ENCODE measurements at places on chromosomes 11 and 22.

- DNase-seq, result no peak
Observed at GRCh38 chr22:44891791-44892190, 118.0 kb downstream of the PHF21B start.

DNA sequence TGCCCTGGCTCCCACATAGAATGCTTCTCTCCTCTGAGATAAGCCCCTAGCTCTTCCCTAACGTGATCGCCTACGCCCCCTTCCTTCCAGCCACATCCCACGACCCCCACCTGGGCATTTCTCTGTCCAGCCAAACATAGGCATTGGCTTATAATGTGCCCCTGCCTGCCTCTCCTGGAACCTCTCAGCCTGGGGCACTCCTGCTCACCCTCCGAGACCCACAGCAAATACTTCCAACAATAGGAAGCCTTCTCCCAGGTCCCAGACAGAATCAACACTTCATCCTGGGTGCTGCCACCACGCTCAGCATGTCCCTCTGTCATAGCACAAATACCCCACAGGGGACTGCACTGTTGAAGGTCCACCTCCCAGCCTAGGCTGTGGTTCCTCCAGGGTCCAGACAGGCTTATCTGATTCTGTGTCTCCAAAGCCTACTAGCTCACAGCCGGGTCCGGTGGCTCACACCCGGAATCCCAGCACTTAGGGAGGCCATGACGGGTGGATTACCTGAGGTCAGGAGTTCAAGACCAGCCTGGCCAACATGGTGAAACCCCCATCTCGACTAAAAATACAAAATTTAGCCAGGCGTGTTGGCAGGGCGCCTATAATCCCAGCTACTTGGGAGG is 24.2 kb upstream of the TMPRSS4 start:
- DNase-seq, result no peak

DNA sequence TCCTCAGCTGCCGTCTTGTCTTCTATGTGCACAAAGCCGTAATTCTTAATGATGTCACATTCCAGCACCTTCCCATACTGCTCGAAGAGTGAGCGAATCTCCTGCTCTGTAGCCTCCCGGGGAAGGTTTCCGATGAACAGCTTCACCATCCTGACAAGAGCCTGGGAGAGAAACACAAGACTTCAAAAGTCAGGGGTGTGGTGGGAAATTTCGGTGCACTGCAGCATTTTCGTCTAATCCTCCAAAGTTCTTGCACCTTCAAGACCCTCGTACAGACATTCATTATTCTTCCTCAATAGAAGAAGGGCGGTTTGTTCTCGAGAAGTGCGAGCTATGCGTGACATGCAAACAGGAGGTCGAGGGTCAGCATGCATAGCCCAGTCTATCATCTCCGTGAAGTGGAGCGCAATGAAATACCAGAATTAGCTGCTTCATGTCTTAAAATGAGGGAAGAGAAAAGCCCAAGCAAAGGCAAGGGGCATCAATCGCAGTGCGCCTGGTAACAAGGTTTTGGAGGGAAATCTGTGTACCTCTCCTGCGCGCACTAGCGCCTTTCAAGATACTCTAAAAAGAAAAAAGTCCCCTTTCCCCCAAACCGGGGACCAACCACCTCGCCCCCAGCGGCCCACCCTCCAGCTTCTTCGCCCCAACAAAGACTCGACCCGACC is 622 bp downstream of the RBM4B start:
- DNase-seq, result no peak

- DNase-seq, result no peak
Observed at GRCh38 chr11:69716099-69716498, 12.3 kb upstream of the FGF19 start.

GRCh38 chr11:57405271-57405860 is 14.9 kb upstream of the PRG2 start:
- DNase-seq, result no peak

GRCh38 chr22:40826984-40827741 is 8.0 kb upstream of the SLC25A17 start:
- DNase-seq, result no peak

- peak; percentile 69 for DNase-seq
Observed at GRCh38 chr11:96388891-96389719, 607 bp downstream of the CCDC82 start.

DNA sequence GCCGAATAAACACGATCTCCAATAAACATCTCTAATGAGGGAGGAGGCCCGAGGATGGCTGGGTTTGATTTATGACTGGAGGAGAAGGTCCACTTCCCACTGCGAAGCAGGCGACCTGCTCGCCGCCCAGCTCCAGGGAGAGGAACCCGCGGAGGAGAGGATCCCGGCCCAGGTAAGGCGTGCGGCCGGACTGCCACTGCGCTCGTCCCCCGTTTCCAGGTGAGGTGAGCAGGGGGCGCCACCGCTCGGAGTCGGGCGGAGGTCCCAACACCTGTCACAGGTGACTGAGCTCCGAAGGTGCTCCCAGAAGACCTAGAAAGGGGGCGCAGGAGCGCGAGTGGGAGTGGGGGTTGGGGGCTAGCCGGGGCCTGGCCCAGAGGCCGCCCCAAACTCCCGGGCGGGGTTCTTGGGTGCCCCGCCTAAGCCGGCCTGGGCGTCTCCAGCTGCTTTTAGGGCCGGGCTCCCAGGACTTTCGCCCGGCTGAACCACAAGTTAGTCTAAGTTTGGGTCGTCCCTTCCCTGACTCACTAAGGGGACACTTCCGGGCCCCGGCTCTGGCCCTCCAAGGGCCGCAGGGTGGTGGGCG is 5.4 kb upstream of the PAX6 start:
- DNase-seq, result no peak

DNA sequence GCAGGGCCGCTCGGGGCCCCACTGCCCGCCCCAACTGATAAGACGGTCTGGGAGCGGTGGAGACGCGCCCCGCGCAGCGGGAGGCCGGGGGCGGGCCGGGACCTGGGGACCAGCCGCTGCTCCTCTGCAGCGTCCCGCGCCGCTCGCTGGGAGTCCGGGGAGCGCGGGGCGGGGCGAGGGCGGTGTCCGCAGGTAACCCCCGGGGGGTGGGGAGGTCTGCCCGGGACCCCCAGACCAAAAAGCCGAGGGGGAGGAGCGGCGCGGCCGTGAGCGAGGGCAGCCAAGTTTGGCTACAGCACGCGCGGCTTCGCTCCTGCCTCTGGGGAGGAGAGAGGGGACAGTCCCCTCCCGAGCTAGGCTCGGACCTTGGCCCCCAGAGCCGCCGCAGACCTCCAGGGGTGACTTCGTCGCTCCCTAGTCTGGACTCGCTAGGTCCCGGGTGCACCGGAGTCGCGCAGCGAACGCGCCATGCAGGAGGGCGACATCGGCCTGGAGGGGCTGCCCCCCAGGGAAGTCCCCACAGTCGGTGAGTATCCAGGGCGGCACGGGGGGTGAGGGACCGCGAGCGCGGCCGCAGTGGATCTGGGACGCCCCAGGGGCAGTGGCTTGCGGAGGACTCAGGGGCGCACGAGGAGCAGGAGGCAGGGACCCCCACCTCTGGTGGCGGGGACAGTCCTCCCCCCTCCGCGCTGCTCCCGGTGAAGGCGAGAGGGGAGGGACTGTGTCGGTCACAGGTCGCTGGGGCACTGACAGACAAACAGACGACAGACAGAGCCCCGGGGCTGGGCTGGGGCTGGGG is 92.3 kb upstream of the ANO1 start:
- DNase-seq, result no peak

DNA sequence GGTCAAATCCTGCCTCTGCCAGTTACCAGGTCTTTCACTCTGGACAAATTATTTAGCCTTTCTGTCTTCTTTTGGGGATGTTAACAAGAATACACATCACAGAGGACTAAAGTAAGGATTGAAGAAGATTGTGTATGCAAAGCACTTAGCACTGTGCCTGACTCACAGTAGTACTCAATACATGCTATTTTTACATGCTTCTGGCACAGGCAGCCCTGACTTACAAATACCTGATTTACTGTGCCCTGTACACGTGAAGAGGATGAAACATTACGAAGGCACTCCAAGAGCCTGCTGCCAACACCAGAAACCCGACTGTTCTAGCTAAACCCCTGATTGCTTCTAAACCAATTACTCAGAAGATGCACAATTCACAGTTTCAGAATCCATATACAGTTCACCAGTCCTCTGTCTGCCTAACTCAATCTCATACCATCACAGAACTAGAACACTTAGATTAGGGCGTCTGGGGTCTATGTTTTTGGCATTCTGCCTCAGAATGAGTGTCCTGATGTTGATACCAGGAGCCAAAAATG is 300.9 kb upstream of the DDI1 start:
- DNase-seq, result no peak

GRCh38 chr22:24424001-24424900 is 3.1 kb upstream of the ADORA2A start:
- DNase-seq, result no peak

- no peak for DNase-seq
Observed at GRCh38 chr11:76096552-76096951, 109.8 kb downstream of the WNT11 start.

GRCh38 chr11:11347592-11347991 is 5.5 kb downstream of the CSNK2A3 start:
- no peak for DNase-seq

DNA sequence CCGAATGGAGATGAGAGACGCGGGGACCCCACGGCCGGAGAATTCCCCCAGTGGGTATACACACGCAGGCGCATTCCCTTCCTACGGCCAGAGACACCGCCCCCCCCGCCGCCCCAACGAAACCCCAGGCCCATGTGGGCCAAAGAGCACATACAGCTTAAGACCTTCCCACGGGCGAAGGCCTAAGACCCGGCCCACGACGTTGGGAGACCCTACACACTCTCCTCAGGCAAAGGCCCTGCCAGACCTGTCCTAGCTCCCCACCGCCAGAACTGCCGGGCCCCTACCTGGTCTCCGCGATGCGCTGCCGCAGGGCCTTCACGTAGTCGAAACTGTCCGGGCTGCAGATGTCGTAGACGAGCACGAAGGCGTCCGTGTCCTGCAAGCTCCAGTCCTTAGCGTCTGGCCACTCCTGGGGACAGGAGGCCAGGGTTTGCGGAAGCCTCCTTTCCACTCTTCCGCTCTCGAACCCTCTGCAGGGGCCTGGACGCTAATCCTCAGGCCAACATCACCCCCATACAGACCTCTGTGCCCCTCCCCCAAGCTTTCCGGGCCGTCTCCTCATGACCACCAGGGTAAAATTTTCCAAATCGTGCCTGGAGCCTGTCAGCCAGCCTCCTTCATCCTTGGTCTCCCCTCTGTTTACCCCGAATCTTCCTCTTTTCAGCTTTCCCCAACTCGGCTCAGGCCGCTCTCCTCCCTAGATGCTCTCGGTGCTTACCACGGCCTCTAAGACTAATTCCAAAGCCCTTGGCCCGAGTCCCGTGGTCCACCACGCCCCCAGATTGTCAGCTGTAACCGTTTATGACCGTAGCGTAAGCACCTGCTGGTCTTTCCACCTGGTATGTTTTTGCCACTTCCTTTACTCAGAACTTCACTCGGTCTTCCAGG is 1.7 kb downstream of the RASL10A start:
- peak; percentile 46 for DNase-seq

DNA sequence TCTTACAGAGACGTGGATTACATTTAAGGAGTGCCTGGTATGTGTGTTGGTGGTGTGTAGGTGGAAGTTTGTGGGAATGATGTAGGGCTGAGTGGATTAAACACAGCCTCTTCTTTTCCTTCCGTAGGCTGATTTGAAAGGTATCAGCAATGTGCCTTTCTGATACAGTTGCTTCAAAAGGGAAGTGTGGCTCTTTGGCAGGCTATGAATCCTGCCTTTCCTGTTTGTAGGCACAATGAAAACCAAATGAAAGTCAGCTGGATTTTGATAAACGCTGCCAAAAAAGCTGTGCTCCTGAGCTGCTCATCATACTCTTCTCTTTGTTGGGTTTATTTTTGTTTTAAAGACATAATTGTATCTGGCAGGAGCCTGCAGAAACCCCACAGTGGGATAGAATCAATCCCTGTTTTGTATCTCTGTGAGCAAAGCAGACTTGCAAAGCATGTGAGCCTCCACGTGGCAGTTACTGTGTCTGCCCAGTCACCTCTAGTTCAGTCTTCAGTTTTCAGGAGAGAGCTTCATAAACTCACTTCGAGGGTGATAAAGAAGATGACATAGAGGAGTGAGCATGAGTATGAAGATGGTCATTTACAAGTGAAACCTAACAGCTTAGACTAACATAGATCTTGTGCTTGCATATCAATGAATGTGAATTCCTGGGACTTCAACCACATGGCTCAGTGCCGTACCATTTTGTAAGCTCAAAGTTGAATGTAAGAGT is 655.7 kb upstream of the KIRREL3 start:
- DNase-seq, result no peak

GRCh38 chr22:44369293-44369661 is 56.5 kb upstream of the SHISAL1 start:
- DNase-seq, result peak; percentile 57

DNA sequence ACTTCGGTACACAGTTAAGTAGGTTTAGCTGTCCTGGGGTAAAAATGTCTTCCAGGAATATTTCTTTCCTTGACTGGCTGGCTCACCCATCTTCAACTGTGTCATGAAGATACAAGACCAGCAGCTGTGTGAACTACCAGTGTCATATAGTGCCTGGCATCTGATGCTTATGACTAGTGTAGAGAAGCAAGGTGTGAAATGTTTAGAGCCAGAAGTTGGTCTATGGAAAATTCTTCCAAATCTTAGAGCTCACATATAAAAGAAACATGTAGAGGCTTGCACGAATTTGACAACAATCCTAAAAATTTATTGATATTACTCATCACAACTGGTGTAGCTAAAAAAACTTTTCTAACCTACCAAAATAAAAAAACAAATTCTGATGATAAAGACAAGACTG is 54.4 kb downstream of the ARL14EP start:
- DNase-seq, result no peak

DNA sequence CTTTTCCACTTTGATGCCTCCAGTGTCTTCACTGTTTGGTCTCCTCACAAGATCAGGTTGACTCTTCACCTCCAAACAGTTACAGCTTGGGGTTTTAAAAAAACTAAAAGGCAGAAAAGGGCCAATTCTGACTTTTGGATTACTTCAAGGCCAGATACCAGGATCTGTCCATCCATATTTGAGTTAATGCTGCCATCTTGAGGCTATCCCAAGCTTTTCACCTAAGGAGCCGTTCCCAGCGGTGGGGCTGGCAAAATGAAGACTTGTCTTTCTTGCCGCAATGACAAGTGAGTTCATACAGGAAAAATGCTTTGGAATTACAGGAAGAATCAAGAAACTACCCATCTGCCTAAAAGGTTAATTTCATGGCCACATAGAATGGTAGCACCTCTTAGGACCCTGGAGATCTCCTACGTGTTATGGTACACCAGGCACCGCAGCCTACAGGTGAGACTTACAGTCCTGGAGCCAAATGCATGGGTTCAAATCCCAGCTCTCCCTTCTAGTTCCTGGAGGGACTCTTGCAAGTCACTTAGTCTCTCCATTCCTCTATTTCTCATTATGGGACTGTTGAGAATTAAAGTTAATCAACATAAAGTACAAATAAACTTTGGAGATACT is 6.0 kb upstream of the OR5B21 start:
- DNase-seq, result peak; percentile 61
